ENCODE measurements at places on chromosomes 5 and 9.

GRCh38 chr5:67699560-67699959 is 503.0 kb upstream of the CD180 start:
- H3K36me3 ChIP-seq = peaks cover 3% of the 10 kb centered on the region
- H3K4me3 ChIP-seq = no peak overlapping the region
- H3K27me3 ChIP-seq = no peaks in the 10 kb centered on the region
- no peak for DNase-seq

DNA sequence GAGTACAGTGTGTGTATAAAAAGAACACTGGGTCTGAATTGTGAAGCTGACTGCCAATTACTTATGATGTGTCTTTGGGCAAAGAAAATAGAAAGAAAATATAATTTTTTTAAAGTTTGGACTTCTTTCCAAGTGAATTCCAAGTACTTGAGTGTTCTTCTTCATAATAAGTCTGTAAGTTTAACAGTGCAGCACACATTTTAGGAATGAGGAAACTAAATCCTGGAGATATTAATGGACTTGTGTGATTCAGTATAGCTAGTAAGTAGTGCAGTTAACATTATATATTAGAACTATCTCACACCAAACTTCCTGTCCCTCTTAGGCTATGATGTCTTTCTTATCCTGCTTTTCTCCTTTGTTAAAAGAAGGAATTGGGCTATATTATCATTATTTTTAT is 1953.8 kb downstream of the MAT2B start:
- H3K27ac ChIP-seq = no peak overlapping the region
- no peaks in the 10 kb centered on the region for H3K27me3 ChIP-seq
- H3K4me1 ChIP-seq = no peaks in the 10 kb centered on the region
- no peak for DNase-seq
- H3K36me3 ChIP-seq = no peaks in the 10 kb centered on the region

DNA sequence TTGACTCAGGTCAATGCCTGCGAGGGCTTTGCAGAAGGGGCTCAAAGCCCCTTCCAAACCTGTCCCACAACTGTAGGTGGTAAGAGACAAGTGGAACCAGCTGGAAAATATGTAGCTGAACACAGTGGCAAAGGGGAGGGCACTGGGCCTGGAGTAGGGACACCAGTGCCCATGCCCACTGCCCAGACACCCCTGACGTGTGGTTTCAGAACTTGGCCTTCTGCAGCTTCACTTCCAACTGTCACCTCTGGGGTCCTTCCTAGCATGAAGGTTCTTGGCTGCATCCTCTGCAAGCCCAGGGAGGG is 233.1 kb upstream of the IRX1 start:
- no peaks in the 10 kb centered on the region for H3K36me3 ChIP-seq
- no peak overlapping the region for H3K4me3 ChIP-seq
- H3K4me1 ChIP-seq = no peaks in the 10 kb centered on the region
- no peak for DNase-seq
- no peak overlapping the region for H3K27ac ChIP-seq
- no peaks in the 10 kb centered on the region for H3K27me3 ChIP-seq

- H3K4me1 ChIP-seq = peaks cover 8% of the 10 kb centered on the region
- H3K4me3 ChIP-seq = no peak overlapping the region
- H3K36me3 ChIP-seq = no peaks in the 10 kb centered on the region
- no peak overlapping the region for H3K27ac ChIP-seq
- DNase-seq = peak; percentile 91
Observed at GRCh38 chr5:55897905-55898304, 46.7 kb downstream of the IL31RA start.

GRCh38 chr5:142587354-142587965 is 98.4 kb downstream of the FGF1 start:
- H3K36me3 ChIP-seq = no peaks in the 10 kb centered on the region
- no peaks in the 10 kb centered on the region for H3K27me3 ChIP-seq
- no peaks in the 10 kb centered on the region for H3K4me1 ChIP-seq
- no peak overlapping the region for H3K4me3 ChIP-seq
- no peak overlapping the region for H3K27ac ChIP-seq

DNA sequence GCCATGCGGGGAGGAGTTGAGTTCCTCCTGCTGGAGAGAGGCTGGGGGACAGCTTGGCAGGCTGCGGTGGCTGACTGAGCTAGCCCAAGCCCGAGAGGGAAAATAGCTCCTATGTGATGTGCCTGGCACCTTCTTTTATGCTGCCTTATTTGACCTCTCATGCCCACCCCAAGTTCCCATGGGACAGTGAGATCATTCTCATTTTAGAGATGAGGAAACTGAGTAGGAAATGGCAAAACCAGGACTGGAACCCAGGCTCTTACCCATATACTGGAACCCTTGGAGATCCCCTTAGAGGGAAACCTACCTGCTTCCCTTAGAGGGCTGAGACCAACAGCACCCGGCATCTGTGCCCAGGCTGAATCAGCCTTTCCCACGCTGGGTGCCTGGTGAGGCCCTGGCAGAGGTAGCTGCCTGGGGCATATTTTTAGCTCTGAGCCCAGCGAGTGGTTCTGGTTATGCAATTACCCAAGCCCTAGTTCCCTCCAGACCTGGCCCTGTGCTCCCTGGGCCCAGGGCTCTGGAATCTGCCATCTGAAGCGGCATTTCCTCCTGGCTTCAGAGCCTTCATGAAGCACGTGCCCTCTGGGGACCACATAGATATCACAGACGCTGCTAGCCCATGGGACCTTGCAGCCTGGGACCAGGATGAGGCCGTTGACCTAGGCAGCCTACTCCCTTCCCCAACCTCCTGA is 23.6 kb downstream of the COL27A1 start:
- H3K4me1 ChIP-seq = peaks cover 10% of the 10 kb centered on the region
- H3K4me3 ChIP-seq = no peak overlapping the region
- peaks cover 47% of the 10 kb centered on the region for H3K36me3 ChIP-seq
- no peaks in the 10 kb centered on the region for H3K27me3 ChIP-seq
- DNase-seq = no peak
- no peak overlapping the region for H3K27ac ChIP-seq

DNA sequence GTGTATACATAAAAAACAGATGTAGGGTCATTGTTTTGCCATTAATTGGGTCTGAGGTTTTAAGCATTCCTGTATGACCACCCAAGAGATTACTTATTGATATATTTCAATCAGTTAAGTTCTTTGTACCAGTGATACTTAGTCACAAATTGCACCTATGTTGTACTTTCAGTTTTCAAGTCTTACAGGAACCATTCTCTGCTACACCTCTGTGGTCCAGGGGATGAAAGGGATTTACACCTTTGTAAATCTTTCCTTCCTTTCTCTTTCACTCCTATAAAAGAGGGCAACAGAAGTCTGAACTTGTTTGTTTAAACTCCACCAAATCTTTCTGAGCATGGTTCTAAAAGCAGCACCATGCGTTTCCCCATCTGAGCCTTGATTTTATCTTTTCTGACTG is 86.1 kb downstream of the DEPDC1B start:
- H3K36me3 ChIP-seq = peaks cover 3% of the 10 kb centered on the region
- H3K4me3 ChIP-seq = no peak overlapping the region
- no peak overlapping the region for H3K27ac ChIP-seq
- DNase-seq = no peak
- H3K4me1 ChIP-seq = no peaks in the 10 kb centered on the region
